Activated CD4-positive, alpha-beta T cell treated with anti-CD3 and anti-CD28 coated beads for 48 hours (primary cell): ENCODE measurements at places on chromosomes 5 and 9.
A peak's percentile ranks its signal among the peaks of the same experiment; 100 is the strongest.

DNA sequence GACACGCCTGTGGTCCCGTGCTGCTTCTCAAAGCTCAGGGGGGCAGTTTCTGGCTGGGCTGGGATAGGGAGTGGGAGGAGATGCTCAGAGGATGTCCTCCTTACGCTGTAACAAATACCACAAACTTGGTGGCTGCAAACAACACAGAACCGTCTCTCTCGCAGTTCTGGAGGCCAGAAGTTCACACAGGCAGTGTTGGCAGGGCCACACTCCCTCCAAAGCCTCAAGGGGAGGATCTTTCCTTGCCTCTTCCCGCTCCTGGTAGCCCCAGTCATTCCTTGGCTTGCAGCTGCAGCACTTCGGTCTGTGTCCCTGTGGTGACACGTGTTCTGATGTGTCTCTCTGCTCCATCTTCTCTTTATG, 10.4 kb upstream of the ORM1 start:
- peak; percentile 1 for DNase-seq

GRCh38 chr5:39945870-39946269, 521.1 kb upstream of the DAB2 start:
- DNase-seq: no peak

DNA sequence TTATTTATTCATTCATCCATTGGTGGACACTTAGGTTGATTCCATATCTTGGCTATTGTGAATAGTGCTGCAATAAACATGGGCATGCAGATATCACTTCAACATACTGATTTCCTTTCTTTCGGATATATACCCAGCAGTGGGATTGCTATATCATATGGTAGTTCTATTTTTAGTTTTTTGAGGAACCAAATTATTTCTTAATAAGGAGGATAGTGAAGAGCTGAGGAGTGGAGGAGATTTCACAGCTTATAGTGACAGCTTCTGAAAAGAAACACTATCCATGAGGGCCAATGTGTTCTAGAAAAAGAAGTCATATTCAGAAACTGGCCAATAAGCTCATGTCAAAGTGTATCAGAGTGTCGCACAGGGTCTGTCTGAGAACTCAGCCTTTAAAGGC, 183.3 kb downstream of the SEC61B start:
- DNase-seq: no peak

GRCh38 chr5:74199436-74200210, 440.9 kb downstream of the ENC1 start:
- DNase-seq: no peak

GRCh38 chr9:129671519-129671918, 6.1 kb downstream of the PRRX2 start:
- DNase-seq: peak; percentile 57

DNA sequence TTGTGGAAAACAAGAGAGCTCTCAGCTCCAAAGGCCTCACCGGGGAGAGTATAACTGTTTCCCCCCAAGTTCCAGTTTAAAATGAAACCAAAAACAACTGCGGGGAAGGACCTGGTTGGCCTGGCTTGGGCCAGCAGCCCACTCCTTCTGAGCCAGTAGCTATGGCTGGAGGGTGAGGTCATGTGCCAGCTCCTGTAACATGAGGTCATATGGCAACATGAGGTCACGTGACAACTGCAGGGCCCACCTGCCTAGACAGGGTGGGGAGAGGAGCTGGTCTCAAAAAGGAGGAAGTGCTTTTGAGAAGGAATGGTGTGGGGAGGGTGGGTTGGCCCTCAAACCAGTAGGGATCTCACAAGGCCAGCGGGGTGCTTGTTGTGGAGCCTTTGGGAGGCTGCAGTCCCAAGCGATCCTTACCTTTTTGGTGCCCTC, 29.3 kb upstream of the CRB2 start:
- DNase-seq: no peak

- DNase-seq: no peak
Observed at GRCh38 chr5:119302916-119303897, 52.6 kb upstream of the TNFAIP8 start.

GRCh38 chr5:11292648-11293356, 531.8 kb upstream of the DAP start:
- DNase-seq: no peak

- DNase-seq: no peak
Observed at GRCh38 chr9:134621558-134622110, 20.0 kb upstream of the COL5A1 start.

GRCh38 chr5:84255315-84255714, 129.4 kb downstream of the EDIL3 start:
- no peak for DNase-seq

DNA sequence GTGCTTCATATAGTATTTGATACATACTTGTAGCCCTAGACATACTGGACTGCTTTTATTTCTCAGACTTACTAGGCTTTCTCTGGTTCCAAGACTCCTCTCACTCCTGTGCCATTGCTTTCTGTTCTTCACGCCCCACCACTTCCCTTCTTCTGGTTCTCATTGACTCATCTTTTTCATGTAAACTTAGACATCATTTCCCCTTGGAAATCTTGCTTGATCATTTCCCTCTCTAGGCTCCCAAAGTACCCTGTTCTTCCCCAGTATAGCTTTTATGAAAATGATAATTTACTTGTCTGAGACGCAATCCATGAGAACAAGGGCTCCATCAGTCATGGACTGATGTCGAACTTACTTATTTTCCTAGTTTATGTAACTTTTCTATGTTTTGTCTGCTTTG, 83.5 kb downstream of the TLR4 start:
- DNase-seq: no peak

DNA sequence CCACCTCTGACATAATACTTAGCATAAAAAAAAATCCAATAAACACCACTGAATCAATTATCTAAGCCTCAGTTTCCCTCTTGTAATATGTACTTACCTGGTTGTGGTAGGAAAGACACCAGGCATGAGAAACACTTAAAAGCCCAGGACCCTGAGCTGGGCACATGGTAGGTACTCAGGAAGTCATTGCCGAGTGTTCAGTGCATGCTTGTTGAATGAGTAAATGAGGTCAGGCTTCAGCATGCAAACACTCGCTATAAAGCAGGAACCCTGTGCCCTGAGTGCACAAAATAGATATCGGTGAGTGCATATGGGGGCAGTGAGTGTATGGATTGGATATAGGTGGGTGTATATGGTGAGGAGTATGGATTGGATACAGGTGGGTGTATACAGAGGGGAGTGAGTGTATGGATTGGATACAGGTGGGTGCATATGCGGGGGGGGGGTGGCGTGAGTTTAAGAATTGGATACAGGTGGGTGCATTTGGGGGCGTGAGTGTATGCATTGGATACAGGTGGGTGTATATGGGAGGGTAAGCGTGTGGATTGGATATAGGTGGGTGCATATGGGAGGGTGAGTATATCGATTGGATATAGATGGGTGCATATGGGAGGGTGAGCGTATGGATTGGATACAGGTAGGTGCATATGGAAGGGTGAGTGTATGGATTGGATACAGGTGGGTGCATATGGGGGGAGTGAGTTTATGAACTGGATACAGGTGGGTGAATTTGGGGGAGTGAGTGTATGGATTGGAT, 194.3 kb upstream of the MSX2 start:
- DNase-seq: no peak

GRCh38 chr5:172626031-172626581, 15.0 kb upstream of the NEURL1B start:
- no peak for DNase-seq

DNA sequence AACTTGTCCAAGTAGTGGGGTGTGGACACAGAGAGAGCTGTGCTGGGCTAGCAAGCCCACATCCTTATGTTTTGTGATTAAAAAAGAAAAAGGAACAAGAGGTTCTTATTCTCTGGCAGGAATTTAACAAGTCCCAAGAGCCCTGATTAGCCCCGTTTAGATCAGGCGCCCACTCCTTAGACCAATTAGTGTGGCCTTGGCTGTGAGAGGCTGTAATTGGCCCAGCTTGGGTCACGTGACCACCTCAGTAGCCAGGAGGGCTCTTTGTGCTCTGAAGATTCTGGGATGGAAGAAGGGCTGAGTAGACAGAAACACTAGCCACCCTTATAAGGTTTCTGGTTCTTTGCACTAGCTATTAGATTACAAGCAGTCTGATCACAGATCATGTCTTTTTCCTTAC, 31.1 kb downstream of the GCNT4 start:
- no peak for DNase-seq

GRCh38 chr5:74017786-74018211, 391.8 kb downstream of the ARHGEF28 start:
- no peak for DNase-seq

DNA sequence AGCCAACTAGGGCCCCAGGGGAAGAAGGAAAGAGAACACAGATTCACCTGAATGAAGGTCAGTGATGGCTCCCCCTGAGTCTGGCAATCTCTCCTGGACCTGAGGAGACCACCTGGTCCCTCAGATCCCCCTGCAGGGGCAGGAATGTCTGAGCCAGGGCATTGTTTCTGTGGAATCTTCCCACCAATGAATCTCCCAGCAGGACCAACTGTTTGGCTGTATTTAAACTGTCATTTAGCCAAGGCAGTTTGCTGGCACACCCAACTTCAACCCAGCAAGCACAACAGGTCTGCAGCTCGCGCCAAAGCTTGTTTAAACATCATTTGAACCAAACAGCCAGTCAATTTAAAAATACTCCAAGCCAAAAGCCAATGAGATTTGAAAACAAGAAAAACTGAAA, 92.6 kb downstream of the SH3TC2 start:
- no peak for DNase-seq

DNA sequence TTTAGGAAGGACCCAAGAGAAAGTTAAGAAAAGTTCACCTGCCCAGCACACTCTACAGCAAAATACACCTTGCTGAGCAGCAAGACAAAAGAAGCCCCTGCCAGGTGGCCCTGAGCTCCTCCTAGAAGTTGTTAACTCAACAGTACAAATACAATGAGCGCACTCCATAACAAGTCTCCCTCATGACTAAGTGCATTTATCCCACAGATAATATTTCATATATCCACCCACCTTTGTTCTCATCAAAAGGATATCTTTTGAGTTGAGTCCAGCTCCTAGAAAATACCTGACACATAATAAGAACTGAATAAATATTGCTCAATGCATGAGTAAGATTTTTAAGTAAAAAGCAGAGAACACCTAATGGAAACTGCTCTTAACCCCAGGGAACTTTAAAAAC, 73.3 kb downstream of the ABCA1 start:
- no peak for DNase-seq

DNA sequence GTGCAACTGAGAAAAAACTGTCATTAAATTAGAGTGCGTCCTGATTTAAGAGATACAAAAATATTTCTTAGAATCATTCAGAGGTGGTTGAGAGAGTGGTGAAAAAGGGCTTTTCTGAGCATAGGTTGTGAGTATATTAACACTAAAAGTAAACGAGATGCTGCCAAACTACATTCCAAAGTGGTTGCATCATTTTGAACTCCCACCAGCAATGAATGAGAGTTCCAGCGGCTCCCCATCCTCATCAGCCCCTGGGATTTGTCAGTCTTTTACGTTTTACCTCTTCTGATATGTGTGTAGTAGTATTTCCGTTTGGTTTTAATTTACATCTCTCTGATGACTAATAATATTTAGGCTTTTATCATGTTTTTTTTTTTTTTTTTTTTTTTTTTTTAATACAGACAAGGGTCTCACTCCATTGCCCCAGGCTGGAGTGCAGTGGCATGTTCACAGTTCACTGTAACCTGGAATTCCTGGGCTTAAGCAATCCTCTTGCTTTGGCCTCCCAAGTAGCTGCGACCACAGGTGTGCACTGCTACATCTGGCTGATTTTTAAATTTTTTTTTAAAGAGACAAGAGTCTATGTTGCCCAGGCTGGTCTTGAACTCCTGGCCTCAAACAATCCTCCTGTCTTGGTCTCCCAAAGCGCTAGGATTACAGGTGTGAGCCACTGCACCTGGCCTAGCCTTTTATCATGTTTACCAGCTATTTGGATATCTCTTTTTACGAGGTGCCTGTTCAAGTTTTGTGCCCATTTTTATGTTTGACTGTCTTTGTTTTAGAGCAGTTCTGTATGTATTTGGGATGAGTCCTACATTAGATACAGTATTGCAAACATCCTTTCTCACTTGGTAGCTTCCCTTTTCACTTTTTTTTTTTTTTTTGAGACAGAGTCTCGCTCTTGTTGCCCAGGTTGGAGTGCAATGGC, 17.0 kb downstream of the PRRT1B start:
- no peak for DNase-seq

GRCh38 chr9:76756268-76756640, 8.0 kb upstream of the PCA3 start:
- no peak for DNase-seq

GRCh38 chr9:652914-653313, 188.6 kb upstream of the DMRT1 start:
- no peak for DNase-seq

GRCh38 chr5:155948576-155948975, 378.4 kb upstream of the SGCD start:
- no peak for DNase-seq

- DNase-seq: no peak
Observed at GRCh38 chr5:126816649-126817048, 39.7 kb downstream of the LMNB1 start.

GRCh38 chr5:102749416-102750030, 5.6 kb upstream of the PAM start:
- DNase-seq: no peak

DNA sequence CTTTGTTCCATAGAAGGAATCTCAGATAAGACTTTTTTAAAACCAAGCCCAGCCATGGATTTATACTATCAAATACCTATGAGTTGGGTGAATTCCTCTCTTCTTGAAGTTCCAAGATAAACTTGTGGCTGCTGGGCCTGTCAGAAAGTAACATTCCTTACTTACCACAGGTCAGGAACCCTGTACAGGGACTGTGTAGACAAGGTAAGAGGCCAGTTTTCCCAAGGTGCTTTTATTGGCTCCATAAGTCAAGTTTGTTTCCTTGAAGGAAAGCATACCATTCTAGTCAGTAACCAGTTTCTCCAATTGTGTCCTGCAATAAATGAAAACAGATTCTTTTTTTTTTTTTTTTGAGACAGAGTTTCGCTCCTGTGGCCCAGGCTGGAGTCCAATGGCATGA, 8.8 kb upstream of the CLTB start:
- no peak for DNase-seq

GRCh38 chr9:113584428-113585084, 121.0 kb downstream of the RGS3 start:
- DNase-seq: no peak

GRCh38 chr9:92737611-92738299, 26.9 kb downstream of the BICD2 start:
- no peak for DNase-seq

- peak; percentile 65 for DNase-seq
Observed at GRCh38 chr5:178839319-178839704, 20.4 kb upstream of the ZNF354B start.

DNA sequence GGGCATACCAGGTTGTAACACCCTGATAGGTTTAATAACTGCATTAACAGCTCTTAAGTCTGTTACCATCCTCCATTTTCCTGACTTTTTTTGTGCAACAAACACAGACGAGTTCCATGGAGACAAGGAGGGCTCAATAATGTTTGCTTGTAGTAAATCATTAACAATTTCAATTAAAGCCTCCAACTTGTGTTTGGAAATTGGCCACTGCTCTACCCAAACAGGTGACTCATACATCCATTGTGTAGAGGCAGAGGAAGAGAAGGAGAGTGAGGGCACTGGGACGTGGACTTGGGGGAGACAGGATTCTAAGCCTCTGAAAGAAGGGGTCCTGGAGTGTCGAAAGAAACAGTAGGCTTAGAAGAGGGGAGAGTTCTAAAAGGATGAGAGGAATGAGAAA, 213.6 kb upstream of the KCNN2 start:
- no peak for DNase-seq

- DNase-seq: no peak
Observed at GRCh38 chr9:20252778-20253177, 369.5 kb downstream of the MLLT3 start.
